ENCODE measurements at places on chromosomes 5 and 9.
A peak's percentile ranks its signal among the peaks of the same experiment; 100 is the strongest.

DNA sequence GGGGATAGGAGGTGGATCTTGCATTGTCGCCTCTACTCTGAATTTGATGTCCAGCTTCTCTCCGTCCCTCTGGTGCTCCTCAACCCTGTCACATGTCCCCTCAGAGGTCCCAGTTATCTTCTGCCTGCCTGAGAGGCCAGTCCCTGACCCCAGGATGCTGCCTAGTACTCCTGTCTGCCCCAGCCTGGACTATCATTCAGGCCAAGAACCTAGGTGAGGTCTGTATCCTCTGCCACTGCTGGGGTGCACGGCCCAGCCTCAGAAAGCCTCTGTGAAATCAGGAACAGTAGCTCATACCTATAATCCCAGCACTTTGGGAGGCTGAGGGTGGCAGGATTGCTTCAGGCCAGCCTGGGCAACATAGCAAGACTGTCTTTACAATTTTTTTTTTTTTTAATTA, 8.6 kb downstream of the SPINK4 start:
- DNase-seq, result no peak

DNA sequence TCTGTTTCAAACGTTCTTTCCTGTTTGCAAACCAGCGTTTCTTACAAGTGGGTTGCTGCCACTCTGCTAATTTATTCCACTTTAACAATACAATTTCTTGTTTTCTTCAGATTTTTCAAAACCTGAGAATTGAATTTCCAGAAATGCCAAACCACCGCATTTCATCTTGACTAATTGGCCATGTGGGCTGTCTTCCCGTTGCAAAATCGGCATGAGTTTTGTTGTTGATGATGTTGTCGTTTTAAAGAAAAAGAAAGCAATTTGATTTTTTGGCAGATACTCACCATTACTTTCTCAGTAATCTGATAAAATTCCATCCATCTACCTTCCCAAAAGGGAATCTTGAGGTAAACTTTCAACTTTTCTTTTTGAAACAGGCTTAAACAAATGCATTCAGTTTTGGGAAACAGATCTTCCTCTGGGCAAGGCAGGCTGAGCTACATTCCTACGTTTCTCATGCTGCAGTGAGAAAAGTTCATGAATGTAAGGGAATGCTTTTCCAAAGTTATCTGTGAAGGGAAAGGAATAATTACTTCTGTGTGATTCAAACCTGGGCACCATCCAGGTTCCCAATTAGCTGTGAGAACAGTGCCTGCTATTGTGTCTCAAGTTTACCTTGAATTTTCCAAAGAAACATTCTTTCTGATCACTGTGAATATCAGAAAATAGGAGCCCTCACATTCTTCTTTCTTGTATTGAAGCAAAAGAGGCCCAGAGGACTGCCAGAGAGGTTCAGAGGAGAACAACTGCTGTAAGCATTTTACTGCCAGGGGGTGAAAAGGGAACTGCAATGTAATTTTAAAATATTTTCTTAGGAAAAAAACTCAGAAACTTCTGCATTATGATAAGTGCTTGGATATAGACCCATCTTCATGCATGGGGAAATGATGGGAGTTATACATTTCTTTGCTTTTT, 100.7 kb upstream of the TUT7 start:
- no peak for DNase-seq

DNA sequence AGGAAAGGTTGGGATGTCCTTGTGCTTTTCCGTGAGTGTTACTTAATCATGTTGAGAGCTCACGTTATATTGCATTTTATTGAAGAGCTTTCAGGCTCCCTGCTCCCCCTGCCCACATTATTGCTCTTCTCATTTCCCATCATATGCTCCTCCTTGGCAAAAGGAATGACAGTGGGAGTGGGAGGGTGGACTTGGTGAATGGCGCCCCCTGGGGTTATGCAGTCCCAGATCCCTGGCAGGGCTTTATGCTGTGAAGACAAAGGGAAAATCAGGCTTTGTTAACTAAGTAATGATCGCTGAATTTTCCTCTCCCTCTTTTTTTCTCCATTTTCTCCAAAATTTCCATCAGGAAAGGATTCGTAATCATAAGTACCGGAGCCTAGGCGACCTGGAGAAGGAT, 166.6 kb downstream of the SMARCA2 start:
- DNase-seq, result no peak

DNA sequence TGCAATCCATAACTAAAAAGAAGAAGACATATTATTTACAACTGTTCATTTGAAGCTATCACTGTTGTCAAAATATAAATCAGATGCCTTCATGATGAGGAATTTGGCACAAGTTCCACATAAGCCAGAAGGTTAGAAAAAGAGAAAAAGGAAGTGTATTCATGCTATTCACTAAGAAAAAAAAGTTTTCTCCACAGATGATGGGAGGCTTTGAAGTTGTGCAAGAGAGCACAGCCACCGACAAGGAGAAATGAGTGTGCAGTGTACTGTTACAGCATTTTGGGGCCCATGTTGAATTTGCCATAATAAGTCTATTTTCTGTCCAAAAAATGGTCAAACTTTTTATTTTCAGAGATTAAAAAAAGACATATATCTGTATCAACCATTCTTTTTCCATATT, 32.9 kb upstream of the IFNK start:
- no peak for DNase-seq

- DNase-seq, result no peak
Measured at GRCh38 chr5:153517241-153517611, 26.8 kb downstream of the GRIA1 start.

- DNase-seq, result no peak
Measured at GRCh38 chr5:83726912-83727311, 6.3 kb upstream of the HAPLN1 start.

- DNase-seq, result no peak
Measured at GRCh38 chr9:6410633-6411032, 2.4 kb upstream of the UHRF2 start.

GRCh38 chr9:123615381-123615780, 259.4 kb downstream of the CRB2 start:
- DNase-seq, result no peak

DNA sequence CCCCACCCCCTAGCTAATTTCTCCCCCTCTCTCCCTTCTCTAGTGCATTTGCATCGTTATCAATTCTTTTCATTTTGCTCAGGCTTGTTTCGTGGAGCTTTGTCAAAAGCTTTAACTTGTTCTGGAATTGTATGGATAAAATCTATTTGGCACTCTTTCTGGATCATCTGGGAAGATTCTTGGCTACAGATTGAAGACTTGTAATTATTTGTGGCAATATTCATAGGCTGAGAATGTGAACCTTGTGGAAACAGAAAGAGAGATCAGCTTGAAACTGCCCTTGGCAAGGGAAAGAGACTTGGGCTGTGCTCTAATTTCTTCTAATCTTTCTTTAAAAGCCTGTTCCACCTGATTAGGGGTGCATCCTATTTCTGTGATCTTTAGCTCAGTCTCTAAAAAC, 340.6 kb upstream of the DAB2 start:
- no peak for DNase-seq

GRCh38 chr9:96050048-96050860, 174.8 kb downstream of the ERCC6L2 start:
- DNase-seq, result no peak

DNA sequence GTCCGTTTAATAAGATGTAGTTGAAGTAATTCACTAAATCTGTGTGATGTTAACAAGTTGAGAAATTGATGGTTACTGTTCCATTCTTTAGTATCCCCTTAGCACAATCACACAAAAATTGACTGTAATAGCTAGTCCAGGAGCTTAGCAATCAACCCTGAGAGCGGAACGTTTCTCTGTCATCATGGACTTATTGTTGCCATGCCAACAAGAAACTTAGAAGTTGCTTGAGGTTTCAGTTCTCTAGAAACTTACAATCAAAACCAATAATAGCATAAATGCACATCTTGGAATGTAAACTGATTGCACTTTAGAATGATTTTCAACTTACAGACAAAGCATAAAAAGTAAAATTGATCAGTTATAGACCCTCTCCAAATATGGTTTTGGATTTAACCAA, 125.4 kb upstream of the ANKH start:
- DNase-seq, result peak; percentile 50

GRCh38 chr9:18689921-18690320, 216.0 kb downstream of the ADAMTSL1 start:
- DNase-seq, result no peak

Data from CD4-positive, alpha-beta T cell treated with Interleukin-15 for 1 hour (primary cell).